Type B pancreatic cell (in vitro differentiated cells): ENCODE measurements at places on chromosomes 4 and X.

- H3K27ac ChIP-seq = peak overlapping the region; percentile 98
- peaks cover 11% of the 10 kb centered on the region for H3K36me3 ChIP-seq
- no peak for DNase-seq
- H3K4me3 ChIP-seq = peak overlapping the region; percentile 98
- H3K4me1 ChIP-seq = peaks cover 54% of the 10 kb centered on the region
- peaks cover 8% of the 10 kb centered on the region for H3K27me3 ChIP-seq
These were observed 4.1 kb downstream of the ZNF827 start for GRCh38 chr4:145934434-145935047.

GRCh38 chrX:122941806-122942205 lies 242.3 kb upstream of the GRIA3 start:
- no peaks in the 10 kb centered on the region for H3K4me1 ChIP-seq
- no peak overlapping the region for H3K27ac ChIP-seq
- H3K36me3 ChIP-seq = no peaks in the 10 kb centered on the region

DNA sequence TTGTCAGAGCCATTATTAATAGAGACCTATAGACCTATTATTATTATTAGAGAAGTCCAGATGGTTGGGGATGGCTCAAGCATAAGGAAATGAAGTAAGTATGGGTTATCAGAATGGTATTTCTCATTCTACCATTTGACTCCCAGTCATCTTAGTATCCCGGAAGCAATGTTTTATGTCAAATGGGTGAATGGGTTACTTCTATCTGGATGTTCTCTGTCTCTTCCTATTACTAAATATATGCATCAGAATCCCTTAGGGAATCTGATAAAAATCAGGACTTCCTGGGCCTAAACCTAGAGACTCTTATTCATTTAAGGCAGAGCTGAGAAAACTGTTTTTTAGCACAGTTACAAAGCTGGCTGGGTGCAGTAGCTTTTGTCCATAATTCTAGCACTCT lies 149.9 kb downstream of the SLC10A7 start:
- no peaks in the 10 kb centered on the region for H3K36me3 ChIP-seq
- no peaks in the 10 kb centered on the region for H3K27me3 ChIP-seq
- DNase-seq = no peak
- no peak overlapping the region for H3K27ac ChIP-seq

DNA sequence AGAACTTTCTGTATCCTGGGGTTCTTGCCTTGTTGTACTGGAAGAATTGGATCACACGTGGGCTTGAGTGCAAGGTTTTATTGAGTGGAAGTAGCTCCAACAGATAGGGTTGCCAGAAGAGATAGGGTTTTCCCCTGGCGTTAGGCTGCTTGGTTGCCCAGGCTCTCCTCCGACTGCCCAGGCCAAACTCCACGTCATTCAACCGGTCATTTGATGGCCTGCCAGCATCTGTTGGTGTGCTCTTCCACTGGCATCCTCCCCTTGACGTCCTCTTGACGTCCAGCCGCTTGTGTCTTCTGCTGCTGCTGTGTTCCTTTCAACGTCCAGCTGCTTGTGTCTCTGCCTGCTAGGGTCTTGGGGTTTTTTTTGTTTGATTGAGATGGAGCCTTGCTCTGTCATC lies 340.3 kb upstream of the ZCCHC13 start:
- H3K27me3 ChIP-seq = no peaks in the 10 kb centered on the region
- no peak overlapping the region for H3K4me3 ChIP-seq
- no peak for DNase-seq
- peaks cover 26% of the 10 kb centered on the region for H3K4me1 ChIP-seq

DNA sequence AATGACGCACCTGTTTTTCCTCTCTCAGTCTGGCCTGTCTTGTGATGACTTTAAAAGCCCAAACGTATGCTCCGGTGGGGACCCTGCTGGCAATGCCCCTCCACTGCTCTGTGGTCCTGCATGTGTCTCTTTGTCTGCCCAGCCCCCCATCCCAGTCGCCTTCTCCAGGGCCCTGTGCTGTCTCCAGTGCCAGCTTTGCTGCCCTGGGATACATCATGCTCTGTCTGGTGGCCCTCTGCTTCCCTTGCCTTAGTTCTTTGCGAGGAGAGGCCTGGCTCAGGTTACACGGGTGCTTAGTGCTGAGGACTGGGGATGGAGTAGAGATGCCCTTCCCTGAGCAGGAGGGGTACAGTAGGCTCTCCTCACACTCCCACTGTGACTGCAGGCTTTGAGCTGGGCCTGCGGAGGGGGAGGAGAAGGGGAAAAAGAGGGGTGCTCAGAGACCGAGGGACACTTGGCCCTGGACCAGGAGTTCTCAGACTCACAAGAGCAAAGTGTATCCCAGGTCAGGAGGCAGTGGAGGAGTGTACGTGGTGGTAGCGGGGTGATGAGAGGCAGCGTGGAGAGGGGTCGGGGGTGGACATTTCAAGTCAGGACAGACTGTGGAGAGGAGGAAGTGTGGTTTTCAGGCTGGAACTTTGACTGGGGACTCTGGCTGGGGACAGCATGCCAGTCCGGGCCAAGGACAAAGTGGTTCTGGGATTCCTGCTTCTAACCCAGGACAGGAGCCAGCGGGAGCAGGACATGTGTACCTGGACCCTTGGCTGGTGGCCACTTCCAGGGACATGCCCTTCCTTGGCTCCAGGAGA lies 2.8 kb downstream of the APLN start:
- H3K4me3 ChIP-seq = peak overlapping the region; percentile 51
- no peaks in the 10 kb centered on the region for H3K36me3 ChIP-seq
- peaks cover 56% of the 10 kb centered on the region for H3K27me3 ChIP-seq
- peak; percentile 51 for DNase-seq
- H3K27ac ChIP-seq = no peak overlapping the region

- H3K4me3 ChIP-seq = no peak overlapping the region
- peaks cover 26% of the 10 kb centered on the region for H3K36me3 ChIP-seq
- H3K27me3 ChIP-seq = no peaks in the 10 kb centered on the region
- H3K27ac ChIP-seq = peak overlapping the region; percentile 22
- DNase-seq = no peak
- H3K4me1 ChIP-seq = peaks cover 30% of the 10 kb centered on the region
These were observed 93.8 kb downstream of the GPC4 start for GRCh38 chrX:133321451-133321850.
